HCT116 (cell line): ENCODE measurements at places on chromosomes 5 and 9. TPM values are rescaled to one million over a fixed set of nuclear protein-coding genes. Genes with fewer than 3 reads are reported as not detected.

The PIP5K1B gene
- total RNA-seq, result 0.20 TPM

DNA sequence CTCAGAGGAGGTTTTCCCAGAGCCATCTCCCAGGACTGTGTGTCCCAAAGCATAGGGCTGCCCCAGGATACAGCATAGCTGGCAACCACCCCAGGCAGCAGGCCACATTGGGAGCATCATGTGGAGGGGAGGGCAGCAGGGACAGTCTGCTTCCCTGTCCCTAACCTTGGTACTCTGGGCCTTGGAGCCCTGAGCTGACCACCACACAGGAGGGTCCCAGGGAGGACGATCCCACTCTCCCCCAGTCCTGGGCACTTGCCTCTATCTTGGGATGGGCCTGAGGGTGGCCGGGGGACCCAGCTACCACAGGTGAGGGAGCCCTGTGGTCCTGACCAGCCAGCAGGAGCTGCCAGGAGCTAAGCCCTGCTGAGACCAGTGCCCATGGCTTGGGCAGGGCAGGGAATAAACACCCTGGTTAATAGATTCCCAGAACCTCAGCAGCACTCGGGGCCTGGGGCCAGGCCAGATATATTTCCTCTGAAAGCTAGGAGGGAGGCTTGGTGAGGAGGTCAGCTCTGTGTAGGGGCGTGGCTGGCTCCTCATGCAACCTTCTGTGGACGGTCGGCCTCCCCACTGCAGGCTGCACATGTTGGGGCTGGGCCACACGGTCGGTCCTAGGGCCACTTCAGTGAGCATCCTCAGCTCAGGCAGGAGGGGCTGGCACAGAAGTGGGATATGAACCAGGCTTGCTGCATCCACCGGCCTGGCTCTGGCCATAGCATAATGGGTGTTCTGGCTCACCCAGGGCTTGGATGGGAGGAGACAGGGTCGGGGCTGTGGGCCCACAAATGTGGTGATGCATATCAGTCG is 4.2 kb downstream of the NINJ1 start:
- H3K4me1 ChIP-seq, result peaks cover 35% of the 10 kb centered on the region
- no peaks in the 10 kb centered on the region for H3K27me3 ChIP-seq
- no peak overlapping the region for H3K27ac ChIP-seq
- DNase-seq, result no peak

The SAPCD2 gene
- 71.7 TPM for total RNA-seq

GRCh38 chr5:116075191-116075831 is 9.5 kb upstream of the COMMD10 start:
- DNase-seq, result no peak
- no peaks in the 10 kb centered on the region for H3K36me3 ChIP-seq
- H3K27ac ChIP-seq, result no peak overlapping the region

DNA sequence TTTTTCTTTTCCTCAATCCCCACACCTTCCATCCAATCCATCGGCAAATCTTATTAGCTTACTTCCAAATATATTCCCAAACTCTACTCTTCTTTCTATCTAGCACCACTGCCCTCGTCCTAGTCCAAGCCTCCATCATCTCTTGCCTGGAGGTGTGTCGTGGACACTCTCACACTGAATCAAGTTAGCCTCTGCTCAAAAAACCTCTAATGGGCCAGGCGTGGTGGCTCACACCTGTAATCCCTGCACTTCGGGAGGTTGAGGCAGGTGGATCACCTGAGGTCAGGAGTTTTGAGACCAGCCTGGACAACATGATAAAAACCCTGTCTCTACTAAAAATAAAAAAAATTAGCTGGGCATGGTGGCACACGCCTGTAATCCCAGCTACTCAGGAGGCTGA is 46.2 kb downstream of the PFDN1 start:
- no peaks in the 10 kb centered on the region for H3K27me3 ChIP-seq
- no peak overlapping the region for H3K27ac ChIP-seq
- H3K4me1 ChIP-seq, result peaks cover 60% of the 10 kb centered on the region

- H3K4me3 ChIP-seq, result no peak overlapping the region
- no peaks in the 10 kb centered on the region for H3K27me3 ChIP-seq
- DNase-seq, result no peak
- H3K36me3 ChIP-seq, result no peaks in the 10 kb centered on the region; the same call in none of the 2 replicates
Observed at GRCh38 chr5:1827886-1828397, 26.7 kb downstream of the NDUFS6 start.

GRCh38 chr5:169904059-169904458 is 76.2 kb downstream of the INSYN2B start:
- no peak overlapping the region for H3K4me3 ChIP-seq
- peaks cover 35% of the 10 kb centered on the region; the same call in 1 of the 2 replicates for H3K27me3 ChIP-seq
- no peak for DNase-seq
- H3K36me3 ChIP-seq, result no peaks in the 10 kb centered on the region
- no peaks in the 10 kb centered on the region for H3K4me1 ChIP-seq

DNA sequence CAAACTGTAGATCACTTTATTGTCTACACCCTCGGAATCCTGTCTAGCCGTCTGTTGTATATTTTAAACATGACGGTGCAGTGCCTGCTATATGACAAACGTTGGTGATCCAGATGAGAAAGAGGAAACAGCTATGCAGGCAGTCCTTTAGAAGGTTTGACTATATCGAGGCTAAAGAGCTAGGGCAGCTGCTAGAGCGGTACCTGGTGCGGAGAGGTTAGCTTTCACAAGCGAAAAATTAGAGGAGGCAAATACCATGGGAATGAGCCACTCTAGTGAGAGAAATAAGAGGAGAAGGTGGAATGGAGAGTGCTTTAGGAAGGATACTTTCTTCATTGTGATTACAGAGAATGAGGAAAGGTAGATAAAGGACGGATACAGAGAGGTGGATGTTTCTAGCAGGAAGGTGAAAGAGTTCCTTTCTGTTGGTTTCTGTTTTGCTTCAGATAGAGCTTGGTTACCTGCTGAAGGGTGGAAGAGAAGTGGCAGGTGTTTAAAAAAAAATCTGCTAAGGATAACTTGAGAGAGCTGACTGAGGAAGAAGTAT is 959 bp upstream of the FBXL17 start:
- H3K27ac ChIP-seq, result peak overlapping the region; percentile 95
- H3K4me3 ChIP-seq, result peak overlapping the region; percentile 72
- H3K36me3 ChIP-seq, result no peaks in the 10 kb centered on the region
- H3K4me1 ChIP-seq, result peaks cover 19% of the 10 kb centered on the region
- DNase-seq, result no peak

- H3K4me1 ChIP-seq, result no peaks in the 10 kb centered on the region
- no peaks in the 10 kb centered on the region for H3K27me3 ChIP-seq
- H3K4me3 ChIP-seq, result no peak overlapping the region
Observed at GRCh38 chr9:71901695-71902597, 9.0 kb downstream of the ABHD17B start.

The C9orf153 gene
- total RNA-seq, result not detected
